Adrenal gland (tissue), 19 donors: ENCODE measurements at places on chromosomes 3 and 15.
A peak's percentile ranks its signal among the peaks of the same experiment; 100 is the strongest.

DNA sequence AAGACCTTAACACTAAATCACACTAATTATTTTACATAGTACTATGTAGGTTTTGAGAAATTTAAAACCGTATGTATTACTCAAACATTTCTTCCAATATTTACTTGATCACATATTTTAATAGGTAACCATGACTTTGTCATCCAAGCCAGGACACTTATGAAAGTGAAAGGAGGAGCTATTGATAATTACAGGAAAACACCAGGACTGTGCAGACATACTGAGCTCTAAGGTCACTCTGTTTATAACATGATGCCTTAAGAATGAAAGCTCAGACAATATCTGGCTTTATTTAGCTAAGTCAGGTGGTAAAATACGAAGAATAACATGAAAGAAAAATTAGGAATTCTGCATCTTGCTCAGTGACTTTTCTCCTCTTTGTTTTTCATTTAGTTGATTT, 216.0 kb upstream of the NANOGP8 start:
- no peak for DNase-seq

DNA sequence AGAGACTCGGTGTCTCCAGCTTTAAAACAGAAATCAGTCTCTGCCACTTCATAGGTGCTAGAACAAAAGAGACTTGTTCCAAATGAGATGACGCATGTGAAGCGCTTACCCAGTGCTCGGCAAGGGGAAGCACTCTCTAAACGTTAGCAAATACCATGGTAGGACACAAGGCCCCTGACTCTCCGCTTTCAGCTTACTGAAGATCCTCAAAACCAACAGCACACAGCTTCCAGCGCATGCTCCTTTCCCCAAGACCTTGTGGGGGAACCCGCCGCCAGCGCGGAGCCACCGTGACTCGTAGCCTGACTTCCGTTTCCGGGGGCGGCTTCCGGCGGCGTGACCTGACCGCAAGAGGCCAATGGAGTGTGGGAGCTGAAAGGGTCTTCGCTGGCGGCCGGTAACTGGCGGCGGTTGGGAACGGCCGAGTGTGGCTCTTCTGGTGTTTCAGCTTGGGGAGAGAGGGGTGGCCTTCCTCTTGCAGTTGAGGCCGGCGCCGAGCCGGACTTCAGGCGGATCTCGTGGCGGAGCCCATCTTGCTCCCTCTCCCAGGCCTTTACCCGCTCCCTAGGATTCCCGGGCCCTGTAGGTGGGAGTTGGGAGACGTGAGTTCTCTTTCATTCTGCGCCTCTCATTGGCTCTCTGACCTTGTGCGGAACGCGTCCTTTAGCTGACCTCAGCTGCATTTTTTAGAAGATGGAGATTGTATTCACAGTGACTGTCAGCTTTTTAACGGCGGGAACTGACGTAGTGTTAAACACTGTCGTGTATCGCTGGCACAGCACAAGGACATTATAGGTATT, at the start of gene THUMPD3:
Gene THUMPD3 (plus strand): TSS at position 324 of the 800 bp plus-strand sequence. CDS start 2,015 bp downstream, outside the sequence.
- peak; percentile 93 for DNase-seq

GRCh38 chr15:85690561-85691231, 104.0 kb downstream of the KLHL25 start:
- DNase-seq, result no peak

GRCh38 chr3:109242187-109242523, 74.2 kb downstream of the DPPA2 start:
- DNase-seq, result no peak

DNA sequence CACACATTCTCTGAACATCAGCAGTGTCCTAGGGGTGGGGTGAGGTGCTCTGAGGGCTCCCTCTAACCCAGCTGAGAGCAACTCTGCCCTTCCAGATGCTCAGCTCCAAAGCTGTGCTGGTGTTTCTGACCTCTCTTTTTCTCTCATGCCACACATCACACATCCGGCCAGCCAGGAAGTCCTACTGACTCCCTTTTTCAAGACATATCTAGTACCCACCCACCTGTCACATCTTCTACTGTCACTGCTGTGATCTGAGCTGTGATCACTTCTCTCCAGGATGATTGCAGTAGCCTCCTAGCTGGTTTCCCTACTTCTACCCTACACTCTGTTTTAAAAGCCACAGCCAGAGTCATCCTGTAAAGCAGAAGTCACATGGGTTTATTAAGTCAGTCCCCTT, 30.2 kb upstream of the MASP1 start:
- no peak for DNase-seq

DNA sequence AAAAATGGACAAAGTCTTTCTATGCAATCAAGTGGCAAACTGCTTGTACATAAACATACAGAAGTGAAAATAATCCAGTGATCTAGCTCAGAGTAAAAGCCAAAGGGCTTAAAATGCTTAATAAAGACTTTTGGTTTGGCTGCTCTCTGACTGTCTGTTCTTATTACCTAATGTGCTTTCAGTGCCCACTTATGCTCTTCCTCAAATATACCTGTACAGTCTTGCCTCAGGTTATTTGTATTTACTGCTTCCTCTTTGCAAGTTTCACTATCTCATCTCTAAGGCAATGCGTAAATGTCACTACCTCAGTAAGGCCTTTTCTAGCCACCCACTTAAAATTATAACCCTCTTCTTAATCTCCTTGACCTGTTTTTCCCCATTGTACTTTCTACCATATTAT, 171.8 kb downstream of the EPHA6 start:
- no peak for DNase-seq

- DNase-seq, result no peak
These were observed 41.8 kb downstream of the IL5RA start for GRCh38 chr3:3068358-3068881.

- DNase-seq, result no peak
These were observed 89.4 kb downstream of the LSM3 start for GRCh38 chr3:14267976-14268375.

GRCh38 chr3:43389388-43390254, 103.3 kb downstream of the SNRK start:
- DNase-seq, result no peak

GRCh38 chr3:87766721-87767120, 292.1 kb downstream of the CGGBP1 start:
- no peak for DNase-seq

GRCh38 chr15:49979705-49980382, 139.2 kb downstream of the ATP8B4 start:
- DNase-seq, result no peak

- DNase-seq, result no peak
These were observed 18.7 kb downstream of the RTP3 start for GRCh38 chr3:46516521-46516920.

DNA sequence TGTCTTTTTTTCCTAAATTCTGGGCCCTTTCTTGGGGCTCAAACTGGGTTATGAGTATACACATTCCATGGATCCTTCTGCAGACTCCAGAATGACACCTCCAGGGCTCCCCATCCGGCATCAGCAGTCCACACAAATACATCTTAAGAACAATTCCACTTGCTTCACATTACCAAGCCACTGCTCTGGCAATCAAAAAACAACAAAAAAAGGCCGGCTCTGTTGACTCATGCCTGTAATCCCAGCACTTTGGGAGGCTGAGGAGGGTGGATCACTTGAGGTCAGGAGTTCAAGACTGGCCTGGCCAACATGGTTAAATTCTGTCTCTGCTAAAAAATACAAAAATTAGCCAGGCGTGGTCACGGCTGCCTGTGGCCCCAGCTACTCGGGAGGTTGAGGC, 49.9 kb upstream of the LPP start:
- DNase-seq, result no peak

DNA sequence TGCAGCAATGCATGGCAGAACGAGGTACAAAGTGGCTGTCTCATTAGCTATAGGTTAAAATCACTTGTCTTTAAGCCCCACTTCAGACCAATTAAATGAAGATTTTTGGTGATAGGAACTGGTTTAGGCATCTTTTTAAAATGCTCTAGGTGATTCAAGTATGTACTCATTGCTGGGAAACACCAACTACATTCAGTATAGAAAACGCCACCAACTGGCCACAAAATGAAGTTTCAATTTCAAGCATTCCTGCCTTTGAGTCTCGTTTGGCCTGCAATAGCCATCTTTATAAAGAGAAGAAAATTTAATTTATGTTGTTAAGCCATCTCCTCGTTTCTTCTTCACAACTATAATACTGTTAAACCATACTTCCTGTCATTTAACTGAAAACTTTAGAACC, 587.9 kb downstream of the GBE1 start:
- DNase-seq, result no peak

- no peak for DNase-seq
These were observed 235.6 kb downstream of the MYRIP start for GRCh38 chr3:40045051-40045450.

- DNase-seq, result no peak
These were observed 279.1 kb downstream of the FAM43A start for GRCh38 chr3:194964809-194965208.
